ENCODE measurements at places on chromosomes 2 and 18.
A peak's percentile ranks its signal among the peaks of the same experiment; 100 is the strongest.

DNA sequence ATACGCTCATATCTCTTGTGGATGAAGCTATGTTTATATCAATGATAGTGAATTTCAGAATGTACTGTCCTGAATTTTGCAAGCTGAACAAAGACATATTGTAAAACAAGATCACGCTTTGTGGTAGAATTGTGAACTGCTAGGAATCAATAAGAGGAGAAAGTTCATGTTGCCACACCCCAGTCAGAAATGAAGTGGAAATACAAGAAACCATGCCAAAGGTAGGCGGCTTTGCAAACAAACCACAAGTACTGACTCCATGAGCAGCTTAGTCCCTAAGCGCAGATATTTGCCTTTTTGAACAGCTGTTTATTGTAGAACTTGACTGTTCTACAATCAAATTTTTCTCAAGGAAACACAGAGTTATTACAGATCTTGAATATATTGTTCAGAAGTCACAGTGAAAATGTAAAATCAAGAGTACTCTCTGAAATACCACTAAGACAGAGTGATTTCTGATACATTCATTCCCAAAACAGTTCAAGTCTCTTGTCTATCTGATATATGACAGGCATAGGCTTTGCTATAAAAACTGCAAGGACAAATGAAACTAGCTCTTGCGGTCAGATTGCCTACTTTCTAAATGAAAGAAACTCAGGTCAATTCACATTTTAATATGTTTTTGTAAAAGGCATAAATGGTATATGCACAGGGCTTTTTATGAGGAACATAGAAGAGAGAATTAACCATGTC lies 120.9 kb upstream of the CDH19 start:
- no peak for DNase-seq

- peak; percentile 28 for DNase-seq
Measured at GRCh38 chr2:113965644-113966043, 75.8 kb downstream of the ACTR3 start.

DNA sequence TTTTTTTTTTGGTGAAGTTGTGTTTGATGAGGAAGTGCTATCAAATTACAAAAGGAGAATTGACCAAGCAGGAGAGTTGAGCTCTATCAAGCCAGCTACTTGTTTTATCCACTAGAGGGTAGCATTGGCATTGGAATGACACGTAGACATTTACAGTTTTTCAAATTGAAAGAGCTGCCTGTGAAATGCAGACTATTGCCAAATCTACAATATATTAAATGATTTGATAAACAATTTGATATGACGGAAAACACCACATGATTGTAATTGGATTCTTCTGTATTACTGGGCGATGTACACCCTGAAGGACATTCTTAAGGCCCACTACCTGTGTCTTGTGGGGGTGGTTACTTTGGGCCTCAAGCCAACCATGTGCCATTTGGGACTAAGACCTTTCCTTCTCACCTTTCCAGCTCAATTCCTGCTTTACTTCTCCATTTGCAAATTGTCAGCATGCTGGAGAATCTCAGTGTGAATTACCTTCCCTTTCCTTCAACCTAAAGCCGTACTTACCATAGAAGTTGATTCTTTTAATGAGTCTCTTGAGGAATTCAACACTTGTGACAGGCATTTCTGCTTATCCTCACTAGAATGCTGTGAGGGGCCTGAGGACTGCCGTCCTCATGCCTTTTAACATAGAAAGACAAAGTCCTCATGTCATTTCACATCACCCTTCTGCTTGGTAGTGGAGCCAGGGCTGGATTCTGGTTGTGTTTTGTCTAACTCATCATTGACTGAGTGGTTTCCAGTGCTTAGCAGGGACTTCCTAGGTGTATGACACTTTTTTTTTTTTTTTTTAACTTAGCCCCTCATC lies 134.8 kb upstream of the THUMPD2 start:
- peak; percentile 60 for DNase-seq

DNA sequence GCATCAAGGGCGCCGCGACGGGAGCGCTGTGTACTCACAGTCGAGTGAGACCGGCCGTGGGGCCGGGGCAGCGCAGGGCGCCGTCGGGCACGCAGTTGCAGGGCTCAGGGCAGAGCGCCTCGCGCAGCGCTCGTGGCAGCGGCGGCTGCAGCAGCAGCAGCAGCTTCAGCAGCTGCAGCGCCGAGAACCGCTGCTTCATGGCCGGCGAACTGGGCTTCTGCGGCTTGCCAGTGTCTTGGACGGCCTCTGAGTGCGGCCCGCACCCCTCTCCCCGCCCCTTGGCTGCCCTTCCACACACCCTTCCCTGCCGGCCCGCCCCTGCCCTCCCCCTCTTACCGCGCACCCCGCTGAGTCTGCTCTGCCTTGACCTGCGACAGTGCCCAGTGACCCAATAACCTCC lies at the start of gene LHCGR:
LHCGR (minus strand) TSS at position 252 of the 400 bp plus-strand sequence; CDS start at position 199, 53 bp downstream.
- DNase-seq = no peak

DNA sequence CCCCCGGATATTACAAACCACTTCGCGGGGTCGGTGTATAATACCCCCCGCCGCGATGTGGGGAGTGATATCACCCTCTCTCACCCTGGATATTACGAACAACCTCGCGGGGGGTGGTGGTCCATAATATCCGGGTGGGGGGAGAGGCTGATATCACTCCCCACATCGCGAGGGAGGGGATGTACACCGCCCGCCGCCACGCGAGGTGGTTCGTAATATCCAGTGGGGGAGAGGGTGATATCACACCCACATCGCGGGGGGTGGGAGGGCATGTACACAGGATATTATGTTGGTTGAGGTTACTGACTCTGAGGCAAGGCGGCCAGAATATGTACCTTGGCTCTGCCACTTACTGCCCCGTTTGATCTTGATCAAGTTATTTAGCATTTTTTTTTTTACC lies 14.8 kb upstream of the CWC22 start:
- no peak for DNase-seq

DNA sequence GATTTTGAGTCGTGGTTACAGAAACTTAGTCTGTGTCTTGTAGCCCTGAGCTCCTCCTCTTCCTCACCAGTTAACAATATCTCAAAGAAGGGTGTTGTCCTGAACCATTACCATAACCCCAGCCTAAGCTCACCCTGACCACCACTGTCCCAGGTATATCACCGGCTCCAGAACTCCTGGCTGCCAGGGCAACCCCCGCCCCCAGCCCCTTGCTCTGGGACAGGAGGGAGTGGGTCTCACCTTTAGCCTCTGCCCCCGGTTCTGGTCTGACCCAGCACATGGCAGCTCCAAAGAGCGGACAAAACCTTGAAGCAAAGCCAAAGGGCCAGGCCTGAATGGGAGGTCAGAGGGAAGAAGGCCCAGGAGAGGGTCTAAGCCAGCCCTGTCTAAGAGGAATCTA lies 5.6 kb upstream of the PSMD1 start:
- DNase-seq = no peak

- peak; percentile 56 for DNase-seq
Measured at GRCh38 chr18:36942264-36942663, 113.3 kb downstream of the KIAA1328 start.

DNA sequence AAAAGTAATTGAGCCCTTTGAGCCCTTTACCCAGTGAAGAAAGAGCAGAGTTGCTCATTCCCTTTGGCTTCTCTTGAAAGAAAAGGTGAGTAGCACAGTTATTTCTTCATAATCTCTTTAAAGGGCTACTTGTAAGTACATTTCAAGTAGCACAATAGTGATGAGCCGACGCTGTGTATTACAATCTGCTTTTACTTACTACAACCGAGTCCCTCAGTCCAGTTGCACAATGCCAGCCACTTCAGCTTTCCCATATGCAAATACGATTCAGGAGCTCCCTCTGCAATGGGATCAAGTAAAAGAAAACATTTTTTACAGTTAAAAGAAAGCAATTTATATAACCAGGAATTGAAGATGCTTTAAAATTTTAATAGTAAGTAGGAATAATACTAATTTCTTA lies 868.5 kb downstream of the RNF144A start:
- DNase-seq = no peak

DNA sequence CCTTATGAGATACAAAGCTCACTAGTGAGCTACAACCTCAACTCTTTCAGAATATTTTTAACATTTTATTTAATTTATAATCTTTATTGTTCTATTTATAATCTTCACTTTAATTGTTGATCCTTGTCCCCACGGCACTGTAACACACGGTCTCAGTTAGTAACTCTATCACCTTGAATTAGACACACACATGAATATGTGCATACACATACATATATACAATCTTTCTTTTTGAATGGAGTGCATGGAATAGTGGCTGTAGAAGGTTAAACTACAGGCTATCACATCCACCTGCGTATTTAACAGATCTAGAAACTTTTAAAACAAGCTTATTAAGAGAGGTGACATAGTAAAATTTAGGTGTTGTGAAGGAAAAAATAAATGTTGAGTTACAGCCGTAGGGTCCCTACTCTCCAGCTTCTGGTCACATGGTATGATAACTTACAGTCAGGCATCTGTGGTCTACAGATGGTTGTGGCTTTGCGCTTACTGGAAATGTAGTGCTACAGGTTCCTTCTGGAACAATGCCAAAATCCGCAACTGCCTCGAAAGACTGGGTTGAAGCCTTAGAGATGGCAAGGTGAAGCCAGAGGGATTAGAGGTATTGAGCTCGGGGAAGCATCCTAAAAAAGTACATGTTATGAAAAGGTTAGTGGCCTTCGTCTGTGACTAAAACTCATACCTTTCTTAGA lies 1324.1 kb upstream of the SLC39A10 start:
- no peak for DNase-seq

- DNase-seq = no peak
Measured at GRCh38 chr2:40285391-40285790, 166.5 kb downstream of the SLC8A1 start.

DNA sequence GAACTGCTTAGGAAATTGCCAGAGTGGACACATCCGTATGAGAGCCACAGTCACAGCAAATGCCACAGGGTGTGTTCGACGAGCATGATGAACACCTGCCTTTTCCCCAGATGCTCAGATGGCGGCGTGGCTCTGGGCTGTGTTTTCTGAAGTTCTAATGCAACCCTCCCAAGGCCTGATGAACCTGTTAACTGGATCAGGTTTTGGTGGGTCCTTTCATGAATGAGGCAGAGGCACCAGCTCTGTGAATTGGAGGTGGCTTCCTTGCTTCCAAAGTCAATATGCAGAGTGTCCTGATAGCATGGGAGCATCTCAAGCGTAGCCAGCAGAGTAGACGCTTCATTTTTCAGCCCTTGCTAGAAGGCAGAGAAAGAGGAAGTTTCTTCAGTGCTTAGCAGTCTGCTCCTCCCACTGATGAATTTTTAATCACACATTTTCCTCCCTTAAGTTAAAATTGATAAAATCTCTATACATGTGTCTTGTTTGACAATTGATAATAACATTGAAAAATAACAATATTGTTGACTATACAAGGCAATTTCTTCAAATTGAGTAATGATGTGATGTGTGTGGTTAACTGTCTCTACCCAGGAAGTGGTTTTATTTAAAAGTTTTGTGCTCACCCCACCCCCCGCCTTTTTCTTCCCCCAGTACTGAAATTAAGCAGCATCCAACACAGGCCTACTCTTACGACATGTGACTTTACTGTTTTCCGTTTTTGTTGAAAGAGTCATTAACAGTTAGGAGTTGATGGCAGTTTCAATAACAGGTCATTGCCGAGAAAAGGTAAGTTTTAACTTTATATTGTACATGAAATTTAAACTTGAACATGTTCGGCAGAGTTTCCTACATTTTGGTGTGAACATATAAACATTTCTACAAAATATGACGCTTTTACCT lies at the start of gene ARHGAP15:
ARHGAP15 (plus strand) TSS at position 739 of the 900 bp plus-strand sequence.
- no peak for DNase-seq

- peak; percentile 48 for DNase-seq
Measured at GRCh38 chr2:46241344-46241743, 55.9 kb upstream of the EPAS1 start.

DNA sequence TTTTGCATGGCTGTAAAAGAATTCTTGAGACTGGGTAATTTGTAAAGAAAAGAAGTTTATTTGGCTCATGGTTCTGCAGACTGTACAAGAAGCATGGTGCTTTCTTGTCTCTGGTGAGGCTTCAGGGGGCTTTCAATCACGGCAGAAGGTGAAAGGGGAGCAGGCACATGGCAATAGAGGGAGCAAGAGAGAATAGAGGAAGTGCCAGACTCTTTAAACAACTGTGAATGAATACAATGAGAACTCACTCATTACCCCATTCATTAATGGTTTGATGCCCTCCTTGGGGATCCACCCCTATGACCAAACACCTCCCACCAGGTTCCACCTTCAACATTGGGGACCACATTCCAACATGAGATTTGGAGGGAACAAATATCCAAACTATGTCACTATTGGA lies 463.5 kb downstream of the MTX2 start:
- DNase-seq = no peak

DNA sequence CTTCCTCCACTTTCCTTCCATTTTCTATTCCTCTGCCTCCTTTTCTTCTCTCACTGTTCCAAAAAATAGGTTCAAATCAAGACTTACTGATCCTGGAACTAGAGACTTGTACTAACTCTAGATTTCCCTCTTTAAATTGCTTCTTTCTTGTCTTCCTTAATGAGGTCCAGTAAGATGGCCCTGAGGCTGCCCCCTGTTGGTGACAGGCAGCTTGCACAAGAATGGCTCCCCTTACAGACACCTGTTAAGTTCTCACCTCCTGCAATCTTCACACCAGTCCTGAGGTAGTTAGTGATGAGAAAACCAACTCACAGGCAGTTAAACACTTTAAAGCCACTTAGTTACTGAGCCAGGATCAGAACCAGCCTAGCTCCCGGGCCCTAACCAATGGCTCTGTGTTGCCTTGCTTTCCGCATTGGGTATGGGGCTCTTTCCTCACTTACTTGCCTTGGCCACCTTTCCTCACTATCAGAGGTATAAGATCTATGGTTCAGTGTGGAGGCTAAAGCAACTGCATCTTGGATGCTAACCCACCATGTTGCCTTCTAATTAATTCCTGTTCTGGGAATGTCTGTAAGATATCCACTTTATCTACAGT lies 130.6 kb downstream of the AKAIN1 start:
- no peak for DNase-seq

GRCh38 chr2:7476371-7476770 lies 559.2 kb downstream of the RNF144A start:
- DNase-seq = no peak

GRCh38 chr2:177106212-177106611 lies 106.4 kb upstream of the HNRNPA3 start:
- DNase-seq = peak; percentile 6

DNA sequence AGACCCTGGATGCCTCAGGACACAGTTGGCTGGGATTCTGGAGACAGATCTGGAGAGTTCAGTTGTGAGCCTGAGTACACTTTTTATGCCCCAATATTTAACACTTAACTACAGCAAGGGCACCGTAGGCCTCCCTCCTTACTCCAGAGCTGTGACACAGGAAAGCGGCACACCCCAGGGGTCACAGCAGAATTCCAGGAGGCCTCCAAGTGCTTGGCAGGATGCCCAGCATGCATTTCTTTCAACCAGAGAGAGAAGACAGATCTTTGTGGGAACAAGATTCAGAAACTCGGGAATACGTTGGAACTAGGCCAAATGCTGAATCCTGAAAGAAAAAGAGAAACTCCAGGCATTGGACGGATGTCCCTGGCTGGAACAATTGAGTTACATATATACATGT lies 199.2 kb upstream of the NT5C1B start:
- DNase-seq = no peak

DNA sequence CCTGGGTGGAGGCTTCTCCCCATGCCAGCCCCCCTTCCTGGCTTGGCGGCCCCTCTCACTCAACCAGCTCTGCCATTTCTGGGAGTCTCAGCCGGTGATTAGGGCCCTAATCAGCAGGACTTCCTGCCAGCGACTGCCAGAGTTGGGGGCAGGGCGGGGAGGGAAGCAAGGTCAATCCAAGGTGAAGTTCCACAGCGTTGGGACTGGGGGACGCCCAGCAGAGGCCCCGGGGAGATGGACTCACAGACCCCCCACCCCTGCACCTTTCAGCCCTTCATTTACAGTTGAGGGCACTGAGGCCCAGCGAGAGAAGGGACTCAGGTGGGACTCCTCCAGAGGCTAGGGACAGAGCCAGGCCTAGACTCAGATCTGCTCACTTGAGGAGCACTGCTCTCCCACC lies 65.3 kb downstream of the TNS1 start:
- DNase-seq = no peak

Measured in NCI-H748 treated with DMSO at 0.1 percent for 48 hours (cell line).